ENCODE measurements at places on chromosomes 4 and X.

DNA sequence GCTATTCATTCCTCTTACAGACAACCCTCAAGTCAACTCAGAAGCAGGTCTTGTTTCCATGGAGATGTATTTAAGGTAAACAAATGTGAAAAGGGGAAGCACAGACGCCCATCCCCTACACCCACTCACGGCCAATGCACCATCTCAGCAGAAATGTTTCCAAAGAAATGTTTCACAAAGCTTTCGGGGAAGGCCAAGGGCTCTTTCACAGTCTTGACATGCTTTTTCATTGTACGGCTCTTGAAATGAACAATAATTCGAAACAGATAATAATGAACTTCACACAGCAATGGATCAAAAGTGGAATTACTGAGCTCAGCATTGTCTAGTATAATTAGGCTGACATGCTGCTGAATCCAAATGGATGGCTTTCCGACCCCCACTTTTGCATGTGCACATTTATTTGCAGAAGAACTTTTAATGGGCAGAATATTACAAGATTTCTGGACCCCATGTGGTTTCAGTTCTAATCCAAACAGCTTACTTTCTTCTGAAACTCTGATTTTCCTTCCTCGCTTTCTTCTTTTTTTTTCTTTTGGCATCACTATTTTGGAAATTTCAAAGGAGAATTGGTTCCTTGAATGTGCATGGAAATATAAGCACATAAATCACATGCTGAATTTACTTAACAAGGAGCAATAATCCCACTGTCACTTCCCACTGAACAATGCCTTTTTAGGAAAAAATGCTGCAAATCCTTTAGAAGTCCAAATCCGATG is 160.9 kb downstream of the SMIM20 start:
- peak; percentile 58 for DNase-seq

GRCh38 chrX:33949300-33949699 is 182.8 kb downstream of the FAM47A start:
- no peak for DNase-seq

GRCh38 chr4:174037631-174038030 is 245.8 kb downstream of the FBXO8 start:
- no peak for DNase-seq

GRCh38 chr4:36385951-36386571 is 104.6 kb downstream of the DTHD1 start:
- peak; percentile 18 for DNase-seq

- DNase-seq, result no peak
These were observed 61.2 kb downstream of the UPRT start for GRCh38 chrX:75335127-75335458.

- DNase-seq, result no peak
These were observed 50.1 kb downstream of the ENPP6 start for GRCh38 chr4:184167576-184167975.

DNA sequence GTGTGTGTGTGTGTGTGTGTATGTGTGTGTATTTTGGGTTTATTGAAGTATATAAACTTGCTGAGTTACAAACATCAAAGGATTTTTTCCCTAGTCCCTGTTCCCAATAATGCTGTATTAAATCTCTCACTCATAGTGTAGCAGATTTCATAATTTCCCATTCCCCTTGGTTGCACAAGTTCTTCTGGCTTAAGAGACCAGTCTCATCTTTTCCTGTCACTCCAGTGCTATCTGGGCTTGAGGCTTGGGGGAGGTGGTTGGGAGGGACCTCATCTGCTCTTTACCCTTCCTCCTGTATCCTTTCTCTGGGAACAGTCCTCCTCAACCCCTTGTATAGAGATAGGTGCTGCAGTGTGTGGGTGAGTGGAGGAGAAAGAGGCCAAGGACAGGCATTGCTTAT is 285.4 kb upstream of the BOD1L1 start:
- DNase-seq, result no peak

DNA sequence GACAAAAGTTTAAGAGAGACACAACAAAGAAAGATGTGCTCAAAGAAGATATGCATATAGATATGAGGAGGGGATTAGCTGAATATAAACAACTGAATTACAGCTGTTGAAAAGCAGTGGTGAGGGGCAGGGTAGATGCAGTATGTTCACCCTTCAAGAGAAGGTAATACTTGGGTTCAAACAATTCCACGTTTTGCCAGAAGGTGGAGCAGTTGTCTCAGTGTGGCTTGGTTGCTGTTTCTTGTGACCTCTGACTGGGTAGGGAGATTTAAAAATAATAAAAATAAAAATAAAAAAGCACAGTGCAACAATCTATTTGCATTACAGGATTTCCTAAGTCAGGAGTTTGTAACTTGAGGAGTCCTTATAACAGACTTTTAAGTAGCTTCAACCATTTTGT is 23.3 kb downstream of the PHOX2B start:
- DNase-seq, result no peak

- no peak for DNase-seq
These were observed 3.1 kb upstream of the TDO2 start for GRCh38 chr4:155900381-155900780.

DNA sequence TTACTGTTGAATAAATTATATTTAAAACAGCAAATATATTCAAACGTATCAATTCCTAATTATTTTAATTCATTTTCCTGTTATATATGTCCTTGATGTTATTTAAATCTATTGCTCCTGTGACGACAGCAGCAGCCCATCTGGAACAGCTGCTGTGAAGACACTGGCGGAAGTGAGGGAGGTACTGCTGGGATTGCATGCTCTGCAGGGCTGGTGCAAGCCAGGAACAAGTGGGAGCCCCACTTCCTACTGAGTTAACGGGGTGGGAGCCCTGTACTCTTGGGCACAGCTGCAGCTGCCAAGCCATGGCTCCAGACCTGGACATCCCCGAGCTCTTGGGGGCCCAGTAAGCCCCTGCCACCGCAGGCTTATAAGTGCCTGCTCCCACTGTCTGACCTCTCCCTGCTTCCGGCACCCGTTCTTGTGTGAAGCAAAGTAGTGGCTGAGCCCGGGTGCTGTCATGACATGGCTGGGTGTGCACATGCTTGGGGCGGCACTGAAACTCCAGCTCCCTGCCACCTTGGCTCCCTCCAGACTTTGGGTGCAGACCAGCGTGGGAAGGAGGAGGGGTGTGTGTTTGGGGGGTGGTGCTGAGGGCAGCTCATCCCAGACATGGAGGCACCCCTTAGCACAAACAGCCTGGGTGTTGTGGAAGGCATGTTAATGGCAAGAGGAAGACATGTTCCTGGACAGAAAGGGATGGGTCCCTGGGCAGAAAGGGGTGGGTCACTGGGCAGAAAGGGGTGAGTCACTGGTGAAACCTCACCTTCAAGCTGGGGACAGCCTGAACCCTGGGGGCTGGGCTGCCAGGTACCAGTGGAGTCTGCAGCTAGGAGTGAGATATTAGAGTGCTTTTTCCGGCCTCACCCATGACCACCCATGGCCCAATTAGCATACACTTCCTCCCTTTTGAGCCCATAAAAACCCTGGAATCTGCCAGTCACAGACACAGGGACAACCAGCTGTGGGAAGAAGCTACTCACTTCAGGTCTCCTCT is 1981.3 kb upstream of the IGFBP7 start:
- DNase-seq, result no peak

DNA sequence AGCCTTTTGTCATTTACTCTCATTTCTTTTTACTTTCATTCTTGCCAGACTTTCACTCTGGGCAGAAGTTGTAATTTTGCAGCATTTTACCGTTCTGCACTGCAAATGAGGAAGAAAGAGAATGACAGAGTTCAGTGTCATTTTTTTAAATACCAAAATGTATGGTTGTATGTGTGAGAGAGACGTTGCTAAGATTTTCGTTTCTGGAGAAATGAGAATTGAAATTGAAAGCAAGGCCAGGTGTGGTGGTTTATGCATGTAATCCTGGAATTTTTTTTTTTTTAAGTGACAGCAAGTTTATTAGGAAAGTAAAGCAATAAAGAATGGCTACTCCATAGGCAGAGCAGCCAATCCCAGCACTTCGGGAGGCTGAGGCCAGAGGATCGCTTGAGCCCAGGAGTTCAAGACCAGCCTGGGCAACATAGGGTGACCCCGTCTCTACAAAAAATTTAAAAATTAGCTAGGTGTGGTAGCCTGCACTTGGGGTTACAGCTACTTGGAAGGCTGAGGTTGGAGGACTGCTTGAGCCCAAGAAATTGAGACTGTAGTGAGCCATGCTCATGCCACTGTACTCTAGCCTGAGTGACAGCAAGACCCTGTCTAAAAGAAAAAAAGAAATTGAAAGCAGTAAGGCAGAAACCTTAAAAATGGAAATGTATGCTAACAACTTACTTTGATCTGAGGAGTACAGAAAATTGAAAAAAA is 12.9 kb downstream of the DCK start:
- no peak for DNase-seq

DNA sequence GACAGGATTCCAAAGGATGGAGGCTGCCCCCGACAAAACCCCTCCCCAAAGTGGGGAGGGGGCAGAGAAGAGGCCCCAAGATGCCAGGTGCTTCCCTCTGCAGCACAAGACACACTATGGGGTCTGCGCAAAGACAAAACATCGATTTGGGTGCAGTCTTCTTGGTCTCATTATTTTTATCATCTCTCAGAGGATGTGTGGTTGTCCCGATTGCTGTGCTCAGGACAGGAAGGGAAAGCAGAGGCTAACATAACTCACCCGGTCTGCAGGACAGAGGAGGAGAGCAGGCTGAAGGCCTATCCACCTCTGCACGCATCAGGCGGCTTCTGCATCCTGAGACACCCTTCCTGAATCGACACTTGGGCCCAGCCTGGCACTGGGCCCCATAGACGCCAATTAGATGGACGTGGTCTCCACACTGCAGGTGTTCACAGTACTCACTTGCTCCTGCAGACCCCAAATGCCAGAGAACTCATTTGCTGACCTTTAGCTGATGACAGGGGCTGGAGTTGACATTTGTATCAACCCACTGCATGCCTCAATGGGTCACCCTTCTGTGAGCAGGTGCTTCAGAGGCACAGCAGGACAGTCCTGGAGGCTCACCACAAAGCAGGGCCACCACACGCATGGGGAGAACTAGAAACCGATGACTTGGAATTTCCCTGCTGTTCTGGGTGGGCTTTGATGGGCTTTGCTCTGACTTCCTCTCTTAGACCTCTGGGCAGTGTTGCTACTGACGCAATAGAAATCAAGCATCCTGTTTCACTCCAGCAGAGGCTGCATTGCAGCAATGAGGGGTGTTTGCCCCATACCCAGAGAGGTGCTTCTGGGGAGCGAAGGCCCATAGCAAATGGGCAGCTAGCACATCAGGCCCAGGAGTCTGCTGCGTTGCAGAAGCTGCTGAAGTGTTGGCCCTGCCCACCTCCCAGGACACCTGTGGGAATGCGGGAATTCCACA is 96.3 kb upstream of the ENPP6 start:
- no peak for DNase-seq

DNA sequence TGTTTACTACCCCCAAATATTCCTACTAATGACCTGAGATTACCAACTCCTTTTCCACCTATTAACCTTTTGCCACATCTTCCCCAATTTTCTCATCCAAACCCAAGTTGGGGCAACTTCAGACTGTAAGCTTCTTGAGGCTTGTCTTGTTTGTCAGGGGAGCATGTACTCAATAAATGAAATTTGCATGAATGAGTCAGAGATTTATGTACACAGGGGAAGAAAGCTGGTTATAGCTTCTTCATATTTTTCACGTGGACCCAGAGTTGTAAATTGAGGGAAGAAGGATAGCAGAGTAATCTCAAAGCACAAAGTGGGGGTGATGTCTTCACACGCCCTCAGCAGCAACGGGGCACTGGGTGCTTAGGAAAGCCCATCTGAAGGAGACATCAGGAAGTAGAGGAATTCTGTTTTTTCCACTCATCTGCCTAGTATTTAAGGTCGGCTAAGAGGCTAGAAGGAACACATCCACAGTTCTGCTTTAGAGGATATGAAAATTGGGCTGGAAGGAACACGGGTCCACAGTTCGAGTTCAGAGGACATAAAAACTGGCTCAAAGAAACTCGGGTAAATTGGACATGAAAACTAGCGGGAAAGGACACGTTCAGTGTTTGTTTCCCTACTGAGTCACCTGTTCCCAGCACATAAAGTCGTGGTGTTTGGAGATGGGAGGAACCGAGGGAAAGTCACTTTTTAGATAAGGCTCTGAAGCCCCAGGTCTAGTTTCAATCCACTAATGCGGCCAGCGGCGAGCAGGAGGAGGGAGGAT is 696 bp upstream of the CA5B start:
- DNase-seq, result no peak

DNA sequence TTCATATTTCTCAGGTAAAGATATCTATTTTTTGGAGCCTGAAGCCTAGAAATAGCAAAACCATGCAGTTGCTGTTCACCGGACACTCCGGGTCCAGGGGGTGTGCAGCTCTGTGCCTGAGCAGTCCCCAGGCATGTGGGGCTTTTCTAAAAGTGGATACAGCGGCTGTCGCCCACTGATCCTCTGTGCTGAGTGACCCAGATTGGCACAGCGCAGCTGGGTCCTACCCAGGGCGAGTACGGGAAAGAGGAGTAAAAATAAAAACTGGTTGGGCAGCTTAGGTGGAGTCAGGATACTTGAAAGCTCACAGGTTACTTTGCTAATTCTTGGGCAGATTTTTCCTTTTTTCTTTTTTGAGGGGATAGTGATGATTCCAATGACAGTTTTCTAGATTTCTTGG is 118.8 kb downstream of the UCHL1 start:
- no peak for DNase-seq

DNA sequence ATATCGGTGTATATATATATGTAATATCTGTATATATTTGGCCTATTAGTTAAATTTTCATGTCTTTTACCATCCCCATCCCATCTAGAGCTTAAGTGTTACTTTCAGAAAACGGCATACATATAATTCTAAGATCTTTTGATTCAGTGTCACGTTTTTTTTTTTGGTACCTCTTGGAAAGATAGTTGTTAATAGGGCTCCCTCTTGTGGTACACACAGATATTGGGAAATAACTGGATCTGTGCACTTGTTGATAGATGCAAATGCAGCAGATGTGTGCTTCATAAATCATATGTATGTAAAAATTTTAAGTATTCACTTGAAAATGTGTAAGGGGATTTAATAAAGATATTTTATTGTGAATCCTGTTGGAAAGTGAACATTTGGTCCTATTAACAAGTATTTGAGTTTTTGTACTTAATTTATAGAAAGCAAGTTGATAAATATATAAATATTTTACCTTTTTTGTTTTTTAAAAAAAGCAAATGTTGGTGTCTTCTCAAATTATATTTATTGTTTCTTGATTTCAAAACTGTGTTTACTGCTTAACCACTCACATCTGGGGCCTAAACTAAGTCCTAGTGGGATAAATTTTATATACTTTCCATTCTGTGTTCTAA is 74.7 kb downstream of the PAQR3 start:
- DNase-seq, result no peak

All from activated T-helper 2 cell treated with anti-CD3 and anti-CD28 coated beads, Interferon-gamma antibody, Interleukin-2, Interleukin-4, amounts not matched to agents 10 μg/mL and 5 μg/mL and 100 μg/mL, durations not matched to agents 14 hours and 24 hours and 36 hours (primary cell).